NT2/D1 (cell line): ENCODE measurements at places on chromosomes 2 and 18.

- DNase-seq = no peak
Measured at GRCh38 chr2:101204400-101205115, 48.1 kb upstream of the CNOT11 start.

DNA sequence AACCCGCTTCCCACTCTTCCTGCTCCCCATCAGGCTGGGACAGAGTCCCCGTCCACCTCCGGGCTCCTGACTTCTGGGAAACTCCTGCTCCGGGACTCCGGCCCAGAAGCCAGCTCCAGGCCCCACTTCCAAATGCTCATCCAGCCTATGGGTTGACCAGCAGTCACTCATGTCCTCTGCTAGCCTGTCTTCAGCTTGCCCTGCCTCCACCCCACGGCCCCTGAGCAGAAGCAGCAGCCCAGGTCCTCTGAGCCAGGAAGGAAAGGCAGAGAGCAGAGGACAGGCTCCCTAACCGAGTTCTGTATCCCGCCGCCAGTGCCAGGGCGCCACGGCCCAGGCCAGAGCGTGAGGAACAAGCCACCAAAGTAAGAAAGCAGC lies 86.4 kb upstream of the ID2 start:
- no peak for DNase-seq

GRCh38 chr2:26737221-26737620 lies 26.9 kb upstream of the SLC35F6 start:
- DNase-seq = no peak

GRCh38 chr2:180141600-180141999 lies 134.5 kb upstream of the CWC22 start:
- DNase-seq = no peak

- no peak for DNase-seq
Measured at GRCh38 chr2:234203135-234203984, 152.9 kb downstream of the SPP2 start.

GRCh38 chr2:26770986-26771586 lies 7.0 kb downstream of the SLC35F6 start:
- no peak for DNase-seq

- DNase-seq = no peak
Measured at GRCh38 chr2:238100049-238100820, at the start of gene ESPNL. ESPNL (plus strand) TSS chr2:238100340; CDS start chr2:238100420, 80 bp downstream.

DNA sequence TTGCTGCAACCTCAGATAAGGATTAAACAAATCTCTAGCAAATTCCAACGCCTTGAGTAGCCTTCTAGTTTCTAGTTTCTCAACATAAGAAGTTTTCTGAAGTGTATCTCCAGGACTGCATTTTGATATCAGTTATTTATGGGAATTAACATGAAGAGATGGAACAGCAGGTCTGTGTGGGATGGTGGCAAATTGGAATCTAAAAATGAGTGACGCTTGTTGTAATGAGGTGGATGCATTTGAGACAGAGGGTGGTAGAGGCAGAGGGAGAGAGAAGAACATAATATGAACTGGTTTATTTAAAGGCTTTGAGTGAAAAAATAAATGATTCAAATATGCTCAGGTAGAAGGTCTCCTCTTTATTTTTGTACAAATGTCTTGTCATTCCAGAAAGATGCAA lies 446.8 kb upstream of the GCFC2 start:
- no peak for DNase-seq

- DNase-seq = no peak
Measured at GRCh38 chr2:161729-162128, 102.1 kb downstream of the SH3YL1 start.

GRCh38 chr2:28557389-28558131 lies 61.7 kb downstream of the PLB1 start:
- DNase-seq = no peak

DNA sequence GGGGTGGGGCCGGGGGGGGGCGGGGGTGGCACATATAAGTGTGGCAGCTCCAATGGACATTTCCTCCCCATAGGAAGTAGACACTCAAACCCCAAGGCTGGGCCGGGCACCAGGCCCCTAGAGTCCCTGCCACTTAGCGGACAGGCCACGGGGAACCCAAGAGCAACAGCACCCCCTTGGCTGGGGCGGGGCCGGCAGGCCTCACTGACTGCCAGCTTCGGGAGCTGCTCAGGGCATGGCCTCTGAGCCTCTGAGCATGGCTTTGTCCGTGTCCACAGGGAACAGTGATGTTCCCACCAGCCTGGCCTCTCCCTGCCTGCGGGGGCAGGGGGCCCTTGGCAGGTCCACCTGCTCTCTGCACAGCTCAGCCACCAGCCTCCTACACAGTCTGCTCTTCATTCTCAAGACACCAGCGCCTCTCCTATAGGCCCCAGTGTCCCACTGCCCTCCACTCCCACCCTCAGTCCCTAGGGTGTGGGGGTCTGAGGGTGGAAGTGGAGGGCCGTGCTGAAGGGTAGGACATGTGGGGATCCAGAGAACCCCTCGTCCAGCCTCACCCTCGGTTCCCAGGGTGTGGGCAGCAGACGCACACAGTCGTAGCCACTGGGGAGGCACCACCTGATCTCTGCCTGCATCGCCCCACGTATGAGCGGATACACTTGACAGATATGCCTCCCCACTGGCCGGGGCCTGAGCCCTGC lies 106.7 kb downstream of the FAM210A start:
- DNase-seq = no peak

DNA sequence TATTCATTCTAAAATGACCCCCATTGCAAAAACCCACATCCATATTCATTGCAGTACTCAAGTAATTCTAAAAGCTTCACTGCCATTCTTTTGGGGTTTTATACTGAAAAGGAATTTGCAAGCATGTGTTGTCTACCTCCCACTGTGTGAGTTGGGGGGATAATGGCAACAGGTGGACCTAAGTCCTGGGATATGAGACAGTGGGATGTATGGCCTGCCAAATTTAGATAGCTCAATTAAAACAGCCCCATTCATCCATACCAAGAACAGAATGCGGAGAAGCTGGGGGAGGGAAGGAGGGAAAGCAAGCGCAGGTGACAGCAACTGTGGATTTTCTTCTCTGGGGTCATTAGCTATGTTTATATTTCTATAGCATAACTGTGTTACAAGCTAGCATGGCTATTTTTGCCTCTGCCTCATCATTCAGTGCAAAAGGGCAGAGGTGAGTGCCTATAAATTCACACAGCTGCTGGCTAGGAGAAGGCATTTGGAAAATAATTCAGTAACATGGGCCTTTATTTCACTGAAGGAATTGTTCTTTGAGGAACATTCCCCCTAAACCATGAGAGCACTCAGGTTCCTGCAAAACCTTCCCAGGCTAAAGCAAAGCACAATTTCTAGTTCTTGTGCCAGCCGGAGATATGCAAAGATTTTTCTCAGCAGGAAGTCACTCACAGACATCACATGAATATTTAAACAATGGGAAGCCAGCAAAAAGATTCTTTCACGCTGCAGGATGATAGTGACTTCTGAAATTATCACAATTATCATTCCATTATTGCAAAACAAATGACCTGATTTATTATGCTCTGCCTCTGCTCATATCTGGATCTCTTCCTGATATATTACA lies 393.9 kb upstream of the ACVR2A start:
- no peak for DNase-seq

DNA sequence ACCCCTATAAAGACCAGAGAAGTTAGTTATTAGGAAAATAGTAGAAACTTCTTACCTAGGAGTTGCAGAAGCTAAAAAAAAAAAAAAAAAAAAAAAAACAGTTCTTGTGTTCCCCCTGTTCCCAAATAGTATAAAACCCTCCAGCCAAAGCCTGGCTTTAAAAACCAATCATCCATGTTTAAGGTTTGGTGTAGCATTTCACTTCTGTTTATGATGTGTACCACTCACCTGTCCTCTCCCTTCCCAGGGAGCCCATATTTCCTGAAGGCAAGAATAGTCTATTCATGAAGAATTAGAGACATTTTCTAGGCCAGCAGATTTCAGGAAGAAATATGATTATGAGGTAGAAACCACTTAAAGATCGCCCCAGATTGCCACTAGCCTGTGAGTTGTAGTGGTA lies 273.6 kb downstream of the SETBP1 start:
- no peak for DNase-seq

GRCh38 chr18:27619090-27619772 lies 434.1 kb upstream of the CHST9 start:
- no peak for DNase-seq

GRCh38 chr18:22340331-22340730 lies 77.4 kb downstream of the CTAGE1 start:
- DNase-seq = no peak

- DNase-seq = no peak
Measured at GRCh38 chr2:69774984-69775982, 33.3 kb downstream of the ANXA4 start.

DNA sequence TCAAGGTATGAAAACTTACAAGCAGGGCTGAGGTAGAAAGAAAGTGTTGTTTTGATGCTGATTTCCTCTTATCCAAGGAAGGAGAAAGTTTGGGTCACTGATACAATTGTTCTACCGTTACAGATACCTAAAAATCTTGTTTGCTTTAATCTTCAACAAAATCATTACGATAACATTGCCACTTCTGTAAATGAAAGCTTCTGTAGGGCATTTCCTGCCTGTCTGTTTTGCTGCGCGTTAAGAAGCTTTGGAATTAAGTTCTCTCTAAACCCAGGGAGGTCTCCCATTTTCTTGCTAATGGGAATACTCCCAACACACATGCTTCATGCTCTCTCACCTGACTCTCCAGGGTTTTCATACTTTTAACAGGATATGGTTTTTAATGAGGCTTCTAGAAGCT lies 258.5 kb downstream of the PTGR3 start:
- DNase-seq = no peak

DNA sequence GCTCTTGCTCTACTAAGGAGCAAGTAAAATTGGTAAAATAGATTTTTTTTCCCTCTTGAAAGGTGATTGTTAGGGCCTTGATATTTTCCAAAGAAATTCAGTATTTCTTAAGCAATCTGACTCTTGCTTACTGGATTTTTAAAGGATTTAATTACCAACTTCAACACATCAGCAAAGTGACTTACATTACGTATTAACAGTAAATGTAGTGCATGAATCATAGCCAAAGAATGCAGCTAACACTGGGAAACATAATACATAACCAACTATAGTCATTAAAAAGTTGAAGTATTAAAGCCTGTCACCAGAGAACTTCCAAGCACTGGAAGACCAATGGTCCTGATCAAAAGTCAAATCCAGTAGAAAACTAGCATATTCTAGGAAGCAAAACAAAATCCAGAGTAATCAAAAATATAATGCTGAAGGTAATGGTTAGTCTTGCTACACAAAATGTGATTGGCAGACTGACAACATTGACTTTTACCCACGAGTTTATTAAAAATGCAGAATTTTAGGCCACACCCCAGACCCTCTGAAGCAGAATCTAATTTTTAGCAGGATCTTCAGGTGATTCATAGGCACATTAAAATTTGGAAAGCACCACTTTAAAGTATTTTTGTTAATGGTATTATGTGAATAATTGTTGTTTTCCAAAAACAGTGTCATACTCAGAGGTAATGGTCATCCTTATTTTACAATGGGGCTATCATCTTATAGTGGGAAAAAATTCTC lies 31.8 kb upstream of the CAVIN2 start:
- DNase-seq = no peak

- no peak for DNase-seq
Measured at GRCh38 chr2:115057473-115057872, 615.0 kb downstream of the DPP10 start.

GRCh38 chr18:75745147-75745546 lies 317.6 kb upstream of the SMIM21 start:
- DNase-seq = no peak

DNA sequence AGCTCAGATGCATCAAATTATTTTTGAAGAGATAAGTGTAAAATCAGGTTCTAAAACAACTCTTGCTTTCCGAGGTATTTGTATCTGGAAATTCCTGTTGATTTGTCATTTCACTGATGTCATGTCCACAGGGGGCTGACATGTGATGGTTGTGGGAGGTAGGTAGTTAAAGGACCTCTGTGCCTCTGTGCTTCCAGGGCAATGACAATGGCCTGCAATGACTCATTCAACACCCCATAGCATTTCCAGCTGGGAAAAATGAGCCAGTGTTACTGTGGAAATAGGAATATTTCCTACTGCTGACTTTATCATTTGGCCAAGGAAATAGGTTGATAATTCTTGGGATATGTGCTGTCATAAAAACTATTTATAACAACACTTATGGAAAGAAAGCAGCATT lies 86.2 kb upstream of the CCDC195 start:
- DNase-seq = no peak

DNA sequence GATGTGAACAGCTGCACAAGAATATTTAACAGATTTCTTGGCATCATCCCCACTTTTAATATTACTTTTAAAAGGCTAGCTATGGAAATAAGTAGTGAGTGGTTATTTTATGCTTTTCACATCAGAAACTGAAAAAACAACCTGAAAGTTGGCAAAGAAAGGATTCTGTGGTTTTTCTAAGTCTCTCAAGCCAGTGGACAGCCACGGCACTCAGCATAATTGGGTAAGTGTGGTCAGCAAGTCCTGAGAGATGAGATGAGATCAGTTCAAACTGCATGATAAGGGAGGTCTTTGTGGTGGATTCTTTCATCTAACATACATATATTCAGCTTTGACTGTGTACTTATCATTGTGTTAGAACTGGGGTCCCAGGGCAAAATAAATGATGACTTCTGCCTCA lies 105.2 kb downstream of the LYPD6B start:
- DNase-seq = no peak

- no peak for DNase-seq
Measured at GRCh38 chr2:30029804-30030203, 108.4 kb upstream of the ALK start.

DNA sequence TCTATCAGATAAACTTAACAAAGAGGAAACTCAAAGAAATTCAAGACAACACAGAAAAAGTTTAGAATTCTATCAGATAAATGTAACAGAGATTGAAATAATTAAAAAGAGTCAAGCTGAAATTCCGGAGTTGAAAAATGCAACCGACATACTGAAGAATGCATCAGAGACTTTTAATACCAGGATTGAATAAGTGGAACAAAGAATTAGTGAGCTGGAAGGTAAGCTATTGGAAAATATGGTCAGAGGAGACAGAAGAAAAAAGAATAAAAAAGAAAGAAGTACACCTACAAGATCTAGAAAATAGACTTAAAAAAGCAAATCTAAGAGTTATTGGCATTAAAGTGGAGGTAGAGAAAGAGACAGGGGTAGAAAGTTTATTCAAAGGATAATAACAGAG lies 88.0 kb downstream of the ATP8B1 start:
- DNase-seq = no peak

- DNase-seq = no peak
Measured at GRCh38 chr18:34039201-34039600, 185.5 kb downstream of the NOL4 start.

DNA sequence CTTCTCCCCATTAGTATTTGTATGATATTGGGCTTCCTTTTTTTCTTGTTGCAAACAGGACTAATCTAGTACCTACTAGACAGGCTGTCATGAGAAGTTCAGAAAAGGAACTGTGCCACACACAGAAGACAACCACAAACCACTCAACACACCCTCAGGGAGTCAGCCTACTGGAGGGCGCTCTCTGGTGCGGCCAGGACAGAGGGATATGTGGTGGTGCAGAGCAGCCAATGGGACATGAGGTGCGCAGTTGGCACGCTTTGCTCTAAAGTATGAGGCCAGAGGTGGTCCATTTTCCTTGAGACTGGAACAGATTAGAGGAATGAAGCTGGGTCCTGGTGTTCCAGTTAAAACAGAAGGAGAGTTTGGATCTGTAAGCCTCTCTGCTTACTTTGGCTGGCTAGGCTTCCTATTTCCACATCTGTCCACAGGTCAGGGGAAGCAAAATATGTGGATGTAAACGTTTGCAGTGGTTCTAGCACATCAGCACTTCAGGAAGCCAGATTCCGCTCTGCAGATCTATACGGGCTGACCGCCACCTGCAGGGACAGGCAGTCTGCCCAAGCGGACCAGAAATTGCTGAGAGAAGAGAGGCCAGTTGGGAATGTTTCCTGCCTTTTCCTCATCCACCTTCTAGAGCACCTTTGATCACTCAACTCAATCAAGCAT lies 114.1 kb downstream of the GFPT1 start:
- no peak for DNase-seq

GRCh38 chr18:32427084-32427900 lies 43.4 kb downstream of the GAREM1 start:
- DNase-seq = no peak
